ENCODE measurements at places on chromosomes 2 and 18.
A peak's percentile ranks its signal among the peaks of the same experiment; 100 is the strongest.

GRCh38 chr2:237507512-237507911 lies 20.5 kb downstream of the MLPH start:
- DNase-seq = no peak

GRCh38 chr18:13550418-13551304 lies 175.7 kb downstream of the FAM210A start:
- no peak for DNase-seq

DNA sequence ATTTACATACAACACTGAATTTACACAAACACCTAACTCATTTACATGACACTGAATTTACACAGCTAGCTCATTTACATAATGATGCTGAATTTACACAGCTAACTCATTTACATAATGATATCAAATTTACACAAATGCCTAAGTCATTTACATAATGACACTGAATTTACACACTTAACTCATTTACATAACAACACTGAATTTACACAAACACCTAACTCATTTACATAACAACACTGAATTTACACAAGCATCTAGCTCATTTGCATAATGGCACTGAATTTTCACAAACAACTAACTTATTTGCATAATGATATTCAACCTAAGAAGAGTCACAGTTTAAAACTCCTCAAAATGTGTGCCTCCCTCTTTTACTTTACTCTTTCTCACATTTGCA lies 511.7 kb downstream of the GALR1 start:
- no peak for DNase-seq

DNA sequence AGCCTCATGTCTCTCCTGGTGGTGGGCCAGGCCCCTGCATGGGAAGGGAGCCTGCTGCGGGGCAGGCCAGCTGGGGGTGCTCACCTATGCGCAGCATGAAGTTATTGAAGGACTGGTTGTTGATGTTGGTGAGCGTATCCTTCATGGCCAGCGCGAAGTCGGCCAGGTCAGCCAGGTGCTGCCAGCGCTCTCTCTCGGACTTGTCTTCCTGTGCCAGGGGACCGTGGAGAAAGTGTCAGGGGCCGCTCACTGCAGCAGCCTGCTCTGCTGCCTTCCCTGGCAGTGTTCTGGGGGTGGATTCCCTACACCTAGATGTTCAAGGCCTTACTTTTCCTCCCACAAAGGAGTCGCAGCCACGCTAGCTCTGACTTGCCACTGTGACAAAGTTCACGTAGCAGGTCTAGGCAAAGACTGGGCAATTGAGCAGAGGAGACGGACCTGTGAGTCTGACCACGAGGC lies 28.2 kb downstream of the CENPO start:
- no peak for DNase-seq

- no peak for DNase-seq
Measured at GRCh38 chr2:187748958-187749357, 194.7 kb upstream of the TFPI start.

DNA sequence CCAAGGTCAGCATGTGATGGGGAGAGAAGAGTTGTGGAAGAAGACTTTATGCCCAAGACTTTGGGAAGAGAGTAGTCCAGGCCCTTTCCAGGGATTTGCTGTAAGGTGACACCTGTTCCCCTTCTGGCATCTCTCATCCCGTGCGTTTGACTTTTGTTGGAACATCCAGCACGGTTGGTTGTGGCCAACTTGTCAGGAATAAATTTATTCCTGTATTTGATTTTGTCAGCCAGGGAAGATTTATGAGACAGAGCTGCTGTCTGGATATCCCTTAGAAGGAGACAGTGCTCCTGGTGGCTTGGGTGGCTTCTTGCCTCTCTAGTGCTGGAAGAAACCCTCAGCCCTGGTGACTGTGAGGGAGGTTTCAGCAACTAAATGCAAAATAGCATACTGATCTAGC lies 121.5 kb downstream of the PTPRM start:
- no peak for DNase-seq

DNA sequence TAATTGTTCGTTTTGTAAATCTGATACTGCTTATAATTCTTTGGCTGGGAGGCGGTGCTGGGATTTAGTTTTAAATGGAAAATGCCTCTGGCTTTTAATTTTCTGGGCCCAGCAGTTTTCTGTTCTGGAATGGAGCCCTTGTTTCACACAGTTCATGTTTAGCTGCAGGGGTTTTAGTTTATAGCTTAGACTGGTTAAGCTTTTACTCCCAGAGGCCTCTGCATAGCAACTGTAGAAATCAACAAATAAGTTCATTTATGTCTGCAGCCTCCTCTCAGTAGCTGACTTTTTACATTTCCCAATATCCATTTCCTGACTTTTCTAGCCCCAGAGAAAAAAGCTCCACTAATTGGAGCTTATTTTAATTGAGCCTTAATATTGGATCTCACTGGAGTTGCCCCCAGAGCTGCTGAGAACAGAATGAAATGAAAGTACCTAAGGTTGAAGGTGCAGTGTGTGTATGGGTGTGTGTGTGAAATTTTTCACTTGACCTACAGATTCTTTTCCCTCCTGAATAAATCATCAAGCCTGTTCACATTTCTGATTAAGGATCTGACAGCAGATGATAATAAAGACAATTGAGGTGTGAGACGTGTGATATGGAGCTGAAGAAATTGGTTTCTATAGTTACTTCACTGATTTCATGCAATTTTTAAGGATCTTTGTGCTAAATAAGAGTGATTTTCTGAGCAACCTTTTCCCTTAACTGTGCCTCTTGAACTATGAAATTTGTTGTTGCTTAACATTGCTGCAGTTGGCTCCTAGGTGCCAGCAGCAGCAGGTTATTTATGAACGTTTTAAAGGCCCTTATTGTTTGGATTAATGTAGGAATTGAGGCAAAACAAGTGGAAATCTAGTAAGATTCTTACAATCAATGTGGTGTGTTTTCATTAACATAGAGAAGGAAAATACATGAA lies 109.6 kb downstream of the TAF4B start:
- DNase-seq = no peak

- no peak for DNase-seq
Measured at GRCh38 chr2:118053681-118054080, 34.6 kb upstream of the INSIG2 start.

- no peak for DNase-seq
Measured at GRCh38 chr2:112938904-112939303, 27.9 kb downstream of the IL37 start.

GRCh38 chr2:149364839-149365238 lies 34.5 kb downstream of the LYPD6 start:
- no peak for DNase-seq

DNA sequence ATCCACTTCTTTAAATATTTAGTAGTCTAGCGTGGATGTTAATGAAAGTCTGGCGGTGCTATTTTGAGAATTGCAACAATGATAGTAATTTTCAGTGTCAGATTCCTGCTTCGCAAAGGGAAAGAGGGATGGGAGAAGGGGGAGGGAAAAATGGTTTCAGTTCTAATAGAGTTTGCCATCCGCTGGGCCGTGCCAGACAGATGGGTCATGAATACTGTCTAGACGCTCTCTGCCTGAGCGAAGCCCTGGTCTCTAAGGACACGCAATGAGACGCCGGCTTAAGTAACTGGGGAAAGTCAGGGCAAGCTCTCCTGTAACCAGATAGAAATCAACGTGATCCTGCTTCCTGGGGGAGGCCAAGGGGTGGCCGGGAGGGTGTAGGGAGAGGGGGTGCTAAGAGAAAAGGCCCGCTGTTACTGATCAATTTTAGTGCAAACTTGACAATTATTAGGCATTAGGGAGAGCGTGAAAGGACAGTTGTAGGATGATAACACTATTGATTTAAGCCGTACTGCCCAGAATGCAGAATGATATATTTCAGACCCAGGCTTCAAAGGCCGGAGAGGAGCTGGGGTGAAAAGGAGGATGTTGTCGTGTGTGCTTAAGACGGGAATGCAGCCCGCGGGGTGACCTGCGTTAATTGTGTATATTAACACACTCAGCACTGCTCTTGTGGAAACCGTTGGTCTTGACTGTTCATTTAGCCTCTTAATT lies 229.2 kb downstream of the LDLRAD4 start:
- DNase-seq = no peak

DNA sequence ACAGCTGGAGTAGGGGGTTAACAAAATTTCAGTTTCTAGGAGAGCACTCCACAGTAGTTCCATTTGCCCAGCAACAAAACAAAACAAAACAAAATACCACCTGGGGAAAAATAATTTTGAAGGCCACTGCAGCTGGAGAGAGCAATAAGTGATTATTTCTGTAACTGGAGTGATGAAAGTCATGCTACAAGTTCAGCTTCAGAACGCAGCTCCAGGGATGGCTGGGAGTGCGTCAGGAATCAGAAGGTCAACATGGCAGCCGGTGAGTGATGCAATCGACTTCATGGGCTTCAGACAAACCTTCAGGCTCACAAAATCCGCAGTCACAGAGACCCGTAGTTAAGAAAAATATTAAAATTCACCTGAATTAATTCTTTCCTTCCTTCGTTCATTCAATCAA lies 41.0 kb downstream of the ABHD3 start:
- no peak for DNase-seq

GRCh38 chr2:29247336-29247914 lies 132.2 kb downstream of the CLIP4 start:
- no peak for DNase-seq

DNA sequence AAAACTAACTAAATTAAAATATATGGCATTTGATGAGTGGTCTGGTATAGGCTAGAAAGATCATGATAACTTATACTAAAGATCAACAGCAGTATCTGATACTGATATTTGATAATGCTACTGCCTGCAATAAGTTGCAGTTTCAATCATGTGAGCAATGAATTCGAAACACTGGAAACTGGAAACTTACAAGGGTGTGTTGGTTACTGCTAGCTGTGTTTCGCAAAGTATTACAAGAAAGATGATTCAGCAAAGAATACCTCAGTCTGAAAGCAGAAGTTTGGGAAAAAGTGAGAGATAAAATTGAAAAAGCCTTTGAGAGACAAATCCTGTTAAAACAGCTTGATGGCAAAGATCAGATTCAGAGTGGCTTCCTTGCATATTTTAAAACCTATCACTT lies 294.5 kb downstream of the CCDC178 start:
- DNase-seq = no peak

DNA sequence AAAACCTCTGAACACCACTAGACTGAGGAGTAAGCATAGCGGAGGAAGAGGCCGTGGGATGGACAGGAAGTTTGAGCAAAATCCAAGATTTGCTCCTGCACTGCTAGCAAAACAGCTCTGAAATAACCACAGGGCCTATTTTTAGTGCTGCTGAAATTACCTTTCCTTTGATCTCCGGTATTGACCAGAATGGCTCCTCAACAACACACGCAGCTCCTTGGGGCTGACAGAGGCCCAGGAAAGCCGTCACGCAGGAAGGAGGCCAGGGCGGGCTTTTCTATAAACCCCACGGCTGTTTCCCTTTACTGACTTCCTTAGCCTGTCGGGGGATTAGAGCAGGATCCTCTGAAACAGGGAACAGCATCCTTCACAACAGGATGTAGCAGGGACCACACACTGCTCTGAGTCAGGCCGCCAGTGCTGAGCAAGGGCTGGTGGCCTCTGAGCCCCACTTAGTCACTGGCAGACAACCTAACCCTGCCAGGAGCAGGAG lies 80.8 kb upstream of the LCLAT1 start:
- DNase-seq = no peak

- no peak for DNase-seq
Measured at GRCh38 chr2:73998451-73998850, 13.7 kb downstream of the TET3 start.

- DNase-seq = no peak
Measured at GRCh38 chr18:23573020-23573419, 13.3 kb downstream of the NPC1 start.

DNA sequence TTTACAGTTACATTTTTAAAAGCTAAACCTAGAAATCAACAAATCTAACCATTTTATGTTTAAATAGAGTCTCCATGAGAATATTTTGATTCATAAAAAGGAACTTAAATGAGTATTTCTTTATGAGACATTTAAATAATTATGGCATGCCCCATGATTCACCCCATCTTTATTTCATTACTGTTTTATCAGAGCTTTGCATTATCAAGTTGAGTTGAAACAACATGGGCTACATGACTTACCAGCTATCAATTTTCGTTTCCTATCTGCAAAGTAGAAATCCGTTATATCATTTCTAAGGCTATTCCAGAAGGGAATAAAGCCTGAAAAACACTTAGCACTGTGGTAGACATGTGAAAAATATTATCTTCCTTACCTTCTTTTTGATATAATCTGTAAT lies 161.5 kb downstream of the GALNT3 start:
- no peak for DNase-seq

GRCh38 chr2:166499281-166499680 lies 5.2 kb upstream of the SCN7A start:
- DNase-seq = no peak

GRCh38 chr2:118014492-118014824 lies 588 bp upstream of the CCDC93 start:
- DNase-seq = no peak

- no peak for DNase-seq
Measured at GRCh38 chr2:159051661-159052060, 83.2 kb downstream of the TANC1 start.

DNA sequence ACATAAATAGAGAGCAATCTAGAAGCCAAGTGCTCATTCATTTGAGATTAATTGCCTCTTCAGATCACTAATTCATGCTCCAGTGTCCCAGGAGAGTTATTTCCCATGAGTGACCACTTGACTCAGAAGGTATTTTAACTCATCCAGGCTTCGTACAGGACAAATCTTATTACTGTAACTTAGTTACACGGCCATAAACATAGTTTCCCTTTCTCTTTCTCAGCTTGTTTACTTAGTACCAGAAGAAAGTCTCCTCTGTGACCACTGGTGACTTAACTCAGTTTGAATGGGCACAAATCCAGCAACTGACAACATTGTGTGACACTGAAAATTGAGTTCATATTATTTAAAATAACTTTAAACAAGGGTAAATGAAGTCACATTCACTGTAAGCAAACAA lies 25.3 kb downstream of the MMADHC start:
- peak; percentile 89 for DNase-seq

- DNase-seq = no peak
Measured at GRCh38 chr2:27322301-27322765, 564 bp downstream of the MPV17 start.

DNA sequence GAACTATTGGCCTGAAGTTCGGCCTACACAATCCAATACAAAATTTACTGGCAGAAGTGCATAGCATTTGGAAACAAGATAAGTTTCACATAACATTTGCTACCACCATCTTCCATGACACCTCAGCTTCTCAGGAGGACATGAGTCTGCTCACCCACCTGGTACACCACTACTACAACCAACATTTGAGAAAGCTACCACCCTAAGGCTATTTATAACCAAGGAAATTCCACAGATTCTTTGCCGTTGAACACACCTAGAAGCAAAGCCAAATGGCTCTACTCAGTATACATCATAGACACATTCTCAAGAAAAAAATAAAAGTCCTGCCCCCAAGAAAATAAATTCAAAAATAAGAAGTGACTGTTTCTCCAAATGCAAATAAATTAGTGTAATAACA lies 145.3 kb downstream of the SPAG16 start:
- DNase-seq = no peak

GRCh38 chr2:80292474-80292873 lies 12.1 kb downstream of the LRRTM1 start:
- no peak for DNase-seq

- no peak for DNase-seq
Measured at GRCh38 chr2:233867993-233868532, at the start of gene MSL3B. Gene MSL3B (minus strand): TSS chr2:233868386.

- no peak for DNase-seq
Measured at GRCh38 chr2:49111456-49111855, 42.9 kb downstream of the FSHR start.

- no peak for DNase-seq
Measured at GRCh38 chr2:191319186-191319585, 74.0 kb downstream of the MYO1B start.

All from NCI-H1105 treated with DMSO at 0.1 percent for 48 hours (cell line).